Esophagus squamous epithelium (tissue), 5 donors: ENCODE measurements at places on chromosomes 1 and 21. TPM values are rescaled to one million over a fixed set of nuclear protein-coding genes. Genes with fewer than 3 reads are reported as not detected.

GRCh38 chr1:226588484-226588883, 39.9 kb downstream of the STUM start:
- peaks cover 4% of the 10 kb centered on the region for H3K4me1 ChIP-seq
- H3K4me3 ChIP-seq = no peak overlapping the region
- no peaks in the 10 kb centered on the region for H3K36me3 ChIP-seq
- no peak for DNase-seq
- H3K27ac ChIP-seq = no peak overlapping the region

DNA sequence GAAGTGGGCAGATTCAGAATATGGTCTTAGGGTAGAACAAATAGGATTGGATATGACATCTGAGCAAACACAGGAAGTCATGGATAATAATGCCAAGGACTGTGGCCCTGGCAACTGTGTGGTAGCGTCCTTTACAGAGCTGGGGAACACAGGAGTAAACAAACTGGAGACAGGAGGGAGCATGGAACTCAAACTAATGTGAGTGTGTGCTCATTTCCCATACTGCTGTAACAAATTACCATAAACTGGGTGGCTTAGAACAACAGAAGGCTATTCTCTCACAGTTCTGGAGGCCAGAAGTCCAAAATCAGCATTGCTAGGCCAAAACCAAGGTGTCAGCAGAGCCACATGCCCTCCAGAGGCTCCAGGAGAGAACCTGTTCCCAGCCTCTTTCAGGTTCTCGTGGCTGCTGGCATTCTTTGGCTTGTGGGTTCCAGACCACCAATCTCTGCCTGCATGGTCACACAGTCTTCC, 106.4 kb downstream of the TGFBR3 start:
- H3K36me3 ChIP-seq = no peaks in the 10 kb centered on the region
- no peaks in the 10 kb centered on the region for H3K27me3 ChIP-seq
- H3K4me3 ChIP-seq = no peak overlapping the region
- peak overlapping the region; percentile 45 for H3K27ac ChIP-seq
- no peak for DNase-seq

DNA sequence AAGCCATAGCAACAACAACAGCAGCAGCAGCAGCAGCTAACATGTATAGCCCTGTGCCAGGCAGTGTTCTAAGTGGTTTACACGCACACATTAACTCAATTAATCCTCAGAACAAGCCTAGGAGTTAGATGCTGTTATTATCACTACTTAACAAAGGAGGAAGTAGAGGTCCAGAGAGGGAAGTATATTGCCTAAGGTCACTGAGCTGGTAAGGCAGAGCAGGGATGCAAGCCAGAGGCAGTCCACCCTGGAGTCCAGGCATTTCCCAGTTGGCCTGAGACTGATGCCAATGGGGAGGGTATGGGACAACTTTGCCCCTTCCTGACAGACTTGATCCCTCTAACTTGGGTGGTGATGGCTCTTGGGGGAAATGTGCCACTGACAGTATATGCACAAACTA, 6.8 kb downstream of the CDC14A start:
- no peaks in the 10 kb centered on the region for H3K36me3 ChIP-seq
- H3K27me3 ChIP-seq = no peaks in the 10 kb centered on the region
- H3K4me3 ChIP-seq = no peak overlapping the region
- DNase-seq = no peak
- no peaks in the 10 kb centered on the region for H3K4me1 ChIP-seq

APOBEC4 gene
- total RNA-seq = not detected

GRCh38 chr1:184588701-184589100, 166.0 kb downstream of the EDEM3 start:
- no peaks in the 10 kb centered on the region for H3K27me3 ChIP-seq
- H3K4me1 ChIP-seq = no peaks in the 10 kb centered on the region
- H3K4me3 ChIP-seq = no peak overlapping the region
- no peak overlapping the region for H3K27ac ChIP-seq

- no peak for DNase-seq
- H3K27ac ChIP-seq = no peak overlapping the region
- no peaks in the 10 kb centered on the region for H3K27me3 ChIP-seq
- H3K4me3 ChIP-seq = no peak overlapping the region
Measured at GRCh38 chr1:189609167-189609566, 868.5 kb downstream of the BRINP3 start.

DNA sequence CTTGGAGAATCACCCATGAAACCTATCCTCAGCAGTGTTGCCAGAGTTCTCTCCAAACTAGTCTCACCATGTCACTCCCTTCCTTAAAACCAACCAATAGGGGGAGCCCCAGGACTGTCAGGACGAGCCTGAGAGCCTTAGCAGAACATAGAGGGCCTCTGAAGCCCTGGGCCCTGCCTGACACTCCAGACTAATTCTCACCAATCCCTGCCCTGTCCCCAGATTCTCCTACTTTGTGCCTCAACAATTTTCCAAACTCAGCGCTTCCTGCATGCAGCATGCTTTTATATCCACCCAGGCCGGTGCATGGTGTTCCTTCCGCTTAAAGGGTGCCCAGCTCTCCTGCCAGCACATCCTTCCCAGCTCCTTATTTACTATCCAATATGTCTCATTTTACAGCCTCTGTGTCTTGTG, 42.7 kb downstream of the HSD3B1 start:
- no peaks in the 10 kb centered on the region for H3K36me3 ChIP-seq
- H3K4me3 ChIP-seq = no peak overlapping the region
- no peak overlapping the region for H3K27ac ChIP-seq
- H3K27me3 ChIP-seq = no peaks in the 10 kb centered on the region
- no peaks in the 10 kb centered on the region for H3K4me1 ChIP-seq
- no peak for DNase-seq

GRCh38 chr1:223670458-223671159, 5.1 kb upstream of the CAPN8 start:
- no peak overlapping the region for H3K27ac ChIP-seq
- H3K27me3 ChIP-seq = no peaks in the 10 kb centered on the region
- H3K4me1 ChIP-seq = peaks cover 29% of the 10 kb centered on the region
- H3K4me3 ChIP-seq = no peak overlapping the region
- no peak for DNase-seq

BRDT gene
- not detected for total RNA-seq
